Right lung (tissue), 10 donors: ENCODE measurements at places on chromosomes 2 and 18. TPM values are rescaled to one million over a fixed set of nuclear protein-coding genes. Genes with fewer than 3 reads are reported as not detected.

Gene TXNL4A
- polyA plus RNA-seq, result 64.1 TPM

- no peak for DNase-seq
Observed at GRCh38 chr2:158837645-158838044, 42.5 kb downstream of the DAPL1 start.

- DNase-seq, result no peak
Observed at GRCh38 chr2:237101118-237101979, 15.7 kb downstream of the COPS8 start.

GRCh38 chr2:236341721-236342120 is 77.5 kb upstream of the ASB18 start:
- DNase-seq, result no peak

GRCh38 chr2:197311421-197312033 is 947 bp upstream of the ANKRD44 start:
- no peak for DNase-seq

GRCh38 chr2:135149251-135149650 is 97.2 kb downstream of the RAB3GAP1 start:
- no peak for DNase-seq

DNA sequence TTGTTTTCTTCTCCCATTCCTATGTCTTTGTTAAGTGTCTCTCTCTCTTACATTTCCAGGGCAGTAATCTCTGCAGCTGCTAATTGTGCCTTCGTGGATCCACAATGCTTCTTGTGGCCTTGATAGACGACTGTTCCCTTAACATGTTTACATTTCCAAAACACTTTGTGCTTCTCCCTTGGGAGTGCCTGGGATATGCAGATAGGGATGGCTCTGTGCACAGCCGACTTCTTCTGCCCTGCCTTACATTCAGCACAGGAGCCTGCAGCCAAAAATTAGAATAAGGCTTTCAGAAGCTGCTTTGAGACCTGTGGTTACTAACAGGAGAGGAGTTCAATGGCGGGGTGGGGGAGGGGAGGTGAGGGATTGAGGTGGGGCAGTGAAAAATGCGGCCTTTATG is 328.9 kb downstream of the TDRD15 start:
- no peak for DNase-seq

DNA sequence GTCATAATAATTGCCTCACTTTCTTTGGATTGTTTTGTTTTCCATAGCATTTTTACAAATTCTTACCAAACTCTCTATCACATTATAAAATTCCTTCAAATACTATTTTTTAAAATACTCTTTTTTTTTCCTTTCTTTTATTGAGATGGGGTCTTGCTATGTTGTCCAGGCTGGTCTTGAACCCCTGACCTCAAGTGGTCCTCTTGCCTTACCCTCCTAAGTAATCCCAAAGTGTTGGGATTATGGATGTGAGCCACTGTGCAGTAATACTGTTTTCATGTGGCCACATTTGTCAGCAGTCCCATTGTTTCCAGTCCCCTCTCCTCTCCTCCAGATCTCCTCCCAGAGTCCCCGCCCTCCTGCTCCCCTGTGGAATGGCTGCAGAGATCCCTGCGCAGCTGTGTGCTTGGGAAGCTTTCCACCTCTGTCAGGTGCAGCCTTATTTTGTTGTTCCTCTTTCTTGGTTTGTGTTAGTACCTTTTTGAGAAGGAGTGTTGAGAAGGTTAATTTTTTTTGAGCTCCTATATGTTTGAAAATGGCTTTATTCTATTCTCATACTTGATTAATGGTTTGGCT is 227.3 kb downstream of the LOXHD1 start:
- DNase-seq, result no peak

- DNase-seq, result no peak
Observed at GRCh38 chr2:13584020-13584419, 867.3 kb downstream of the TRIB2 start.

- no peak for DNase-seq
Observed at GRCh38 chr2:162688403-162688802, 150.2 kb downstream of the KCNH7 start.

Gene LRP1B
- 0.81 TPM for polyA plus RNA-seq

DNA sequence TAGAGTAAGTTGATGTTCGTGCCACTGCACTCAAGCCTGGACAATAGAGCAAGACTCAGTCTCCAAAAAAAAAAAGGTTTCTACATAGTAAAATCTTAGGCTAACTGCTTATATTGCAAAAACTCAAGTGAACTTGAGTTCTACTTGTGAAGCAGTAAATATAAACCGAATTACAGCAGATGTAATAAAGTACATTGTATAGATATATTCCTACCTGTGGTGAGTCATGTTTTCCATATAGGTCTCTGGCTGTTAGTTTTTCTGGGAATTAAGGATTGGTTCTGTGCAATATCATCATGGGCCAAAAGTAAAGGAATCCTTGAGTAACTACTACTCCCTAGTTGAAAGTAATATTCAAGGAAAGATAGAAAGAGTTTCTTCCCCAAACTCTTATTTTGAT is 159.9 kb downstream of the DYM start:
- DNase-seq, result no peak

GRCh38 chr18:56166914-56167313 is 471.5 kb downstream of the TXNL1 start:
- DNase-seq, result no peak

Gene FEV
- polyA plus RNA-seq, result not detected

DNA sequence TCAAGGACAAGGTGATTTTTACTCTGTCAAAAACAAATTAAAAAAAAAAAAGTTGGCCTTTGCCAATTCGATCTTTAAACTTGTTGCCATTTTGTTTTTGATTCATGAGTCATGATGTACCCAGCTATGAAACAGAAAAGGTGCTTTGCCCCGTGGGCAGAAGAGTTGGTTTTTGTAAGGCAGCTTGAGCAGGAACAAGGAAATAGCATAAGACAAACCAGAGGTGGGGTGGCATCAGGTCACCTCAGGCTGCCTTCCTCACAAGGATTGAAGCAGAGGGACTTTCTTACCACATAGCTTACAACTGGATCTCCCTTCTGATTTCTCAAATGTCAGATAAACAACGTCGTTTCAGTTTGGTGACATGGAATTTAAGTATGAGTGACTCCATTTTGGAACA is 123.8 kb downstream of the ARL4C start:
- DNase-seq, result no peak

DNA sequence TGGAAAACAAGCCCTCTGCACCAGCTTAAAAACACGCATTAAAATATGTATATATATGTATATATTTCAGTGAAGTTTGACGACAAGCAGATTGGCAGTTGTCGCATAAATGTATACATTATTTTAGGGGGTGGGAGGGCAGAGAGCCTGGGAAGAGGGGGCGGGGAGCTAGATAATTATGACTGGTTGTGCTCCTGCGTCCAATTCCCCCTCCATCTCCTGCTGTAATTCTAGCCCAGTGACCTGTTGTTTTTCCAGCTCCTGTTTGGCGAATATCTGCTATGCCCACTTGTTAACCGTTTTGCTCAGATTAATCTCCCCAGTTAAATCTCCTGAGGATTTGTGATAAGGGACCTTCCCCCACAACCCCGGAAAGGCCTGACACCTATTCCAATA is 656 bp downstream of the UNC80 start:
- no peak for DNase-seq
